ENCODE measurements at places on chromosomes 3 and 15. TPM values are rescaled to one million over a fixed set of nuclear protein-coding genes. Genes with fewer than 3 reads are reported as not detected.

Gene AGBL1
- not detected for total RNA-seq

Gene SLC12A1
- not detected for total RNA-seq

Gene EFCAB12
- not detected for total RNA-seq

Gene CIDEC
- 37.6 TPM for total RNA-seq

Gene ZNF860
- total RNA-seq = 0.05 TPM

Gene BBX
- total RNA-seq = 44.5 TPM

Gene CCDC191
- total RNA-seq = 1.4 TPM

Gene DENND4A
- total RNA-seq = 14.0 TPM

Gene KLHL40
- total RNA-seq = not detected

Gene FRMD4B
- total RNA-seq = 4.1 TPM

Gene CHST13
- total RNA-seq = not detected

Gene WNT5A
- 7.4 TPM for total RNA-seq
